Activated T-cell treated with anti-CD3 and anti-CD28 coated beads, Interleukin-2, amount 50 U/mL, for 1 hour (primary cell): ENCODE measurements at places on chromosomes 13 and 19.

- no peak for DNase-seq
Observed at GRCh38 chr19:18759304-18759994, 31.7 kb downstream of the COMP start.

- DNase-seq: no peak
Observed at GRCh38 chr19:3743486-3743885, 18.0 kb downstream of the APBA3 start.

GRCh38 chr19:4657835-4658234 is 12.3 kb downstream of the MYDGF start:
- DNase-seq: no peak

DNA sequence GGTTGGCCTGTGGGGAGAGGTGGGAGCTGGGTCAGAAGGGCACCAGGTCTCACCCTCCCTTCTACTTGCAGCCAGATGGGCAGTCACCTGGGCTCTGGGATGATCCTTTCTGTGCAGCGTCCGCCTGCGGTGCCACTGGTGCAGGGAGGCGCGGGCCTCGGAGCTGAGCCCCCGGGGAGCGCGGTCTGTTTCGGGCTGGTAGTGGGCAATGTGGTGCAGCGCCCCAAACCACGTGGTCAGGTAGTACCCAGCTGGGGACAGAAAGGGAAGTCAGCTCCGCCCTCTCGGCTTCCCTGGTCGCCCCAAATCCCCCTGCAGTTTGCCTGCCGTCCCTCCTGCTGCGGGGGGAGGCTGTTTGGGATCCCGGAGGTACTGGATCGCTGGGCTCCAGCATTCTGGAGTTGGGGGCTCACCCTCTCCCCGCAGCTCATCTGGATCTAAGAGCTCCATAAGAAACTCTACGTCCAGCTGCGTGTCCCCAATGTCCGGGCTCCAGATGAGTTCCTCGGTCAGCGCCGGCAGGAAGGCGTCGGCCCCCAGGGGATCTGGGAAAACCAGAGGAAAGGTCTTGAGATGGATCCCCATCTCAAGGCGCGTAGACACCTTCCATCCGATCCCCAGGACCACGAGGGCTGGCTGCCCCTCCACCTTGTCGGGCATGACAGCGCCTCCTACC is 8.8 kb downstream of the RINL start:
- peak; percentile 42 for DNase-seq

- DNase-seq: peak; percentile 68
Observed at GRCh38 chr19:2775556-2776430, 7.3 kb downstream of the SGTA start.

DNA sequence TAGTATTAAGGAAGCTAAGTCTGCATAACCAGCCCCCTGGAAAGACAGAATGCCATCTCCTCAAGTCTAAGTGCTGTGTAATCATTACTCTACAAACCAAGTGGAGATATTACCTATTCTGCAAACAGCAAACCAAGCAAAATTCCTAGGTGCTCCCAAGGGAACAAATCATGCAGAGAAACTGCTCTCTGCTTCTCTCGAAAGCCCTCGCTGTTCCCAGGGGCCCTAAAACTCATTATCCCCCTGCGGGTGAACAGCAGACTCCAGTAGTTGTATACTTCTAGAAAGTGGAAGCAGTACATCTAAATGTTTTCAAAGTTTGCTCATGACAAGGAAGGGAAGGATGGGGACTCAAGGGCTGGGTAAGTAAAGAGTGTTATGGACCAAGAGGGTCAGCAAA is 3.2 kb downstream of the DLEU7 start:
- DNase-seq: no peak
